ENCODE measurements at places on chromosomes 2 and 18. TPM values are rescaled to one million over a fixed set of nuclear protein-coding genes. Genes with fewer than 3 reads are reported as not detected.

CPO gene
- total RNA-seq: not detected

SALL3 gene
- total RNA-seq: under 0.01 TPM

ITGA6 gene
- 55.7 TPM for total RNA-seq

SNORC gene
- 0.33 TPM for total RNA-seq

FAM110C gene
- not detected for total RNA-seq

IL1F10 gene
- total RNA-seq: not detected

SERPINB4 gene
- not detected for total RNA-seq

SCYGR6 gene
- not detected for total RNA-seq

ASIC4 gene
- total RNA-seq: not detected

RBM43 gene
- 4.7 TPM for total RNA-seq

CAPN13 gene
- 0.36 TPM for total RNA-seq

ABCB11 gene
- not detected for total RNA-seq

CHRNG gene
- total RNA-seq: not detected

IL37 gene
- not detected for total RNA-seq

PASK gene
- total RNA-seq: 11.0 TPM

OLA1 gene
- total RNA-seq: 124 TPM

DPP4 gene
- total RNA-seq: 176 TPM

LRRC30 gene
- total RNA-seq: not detected

L3MBTL4 gene
- under 0.01 TPM for total RNA-seq

KCNJ3 gene
- not detected for total RNA-seq

SLC5A7 gene
- total RNA-seq: not detected
